AG08395 (cell line): ENCODE measurements at places on chromosomes 1 and 21.
A peak's percentile ranks its signal among the peaks of the same experiment; 100 is the strongest.

- no peak for DNase-seq
Observed at GRCh38 chr1:206986885-206987284, 16.6 kb upstream of the FCAMR start.

DNA sequence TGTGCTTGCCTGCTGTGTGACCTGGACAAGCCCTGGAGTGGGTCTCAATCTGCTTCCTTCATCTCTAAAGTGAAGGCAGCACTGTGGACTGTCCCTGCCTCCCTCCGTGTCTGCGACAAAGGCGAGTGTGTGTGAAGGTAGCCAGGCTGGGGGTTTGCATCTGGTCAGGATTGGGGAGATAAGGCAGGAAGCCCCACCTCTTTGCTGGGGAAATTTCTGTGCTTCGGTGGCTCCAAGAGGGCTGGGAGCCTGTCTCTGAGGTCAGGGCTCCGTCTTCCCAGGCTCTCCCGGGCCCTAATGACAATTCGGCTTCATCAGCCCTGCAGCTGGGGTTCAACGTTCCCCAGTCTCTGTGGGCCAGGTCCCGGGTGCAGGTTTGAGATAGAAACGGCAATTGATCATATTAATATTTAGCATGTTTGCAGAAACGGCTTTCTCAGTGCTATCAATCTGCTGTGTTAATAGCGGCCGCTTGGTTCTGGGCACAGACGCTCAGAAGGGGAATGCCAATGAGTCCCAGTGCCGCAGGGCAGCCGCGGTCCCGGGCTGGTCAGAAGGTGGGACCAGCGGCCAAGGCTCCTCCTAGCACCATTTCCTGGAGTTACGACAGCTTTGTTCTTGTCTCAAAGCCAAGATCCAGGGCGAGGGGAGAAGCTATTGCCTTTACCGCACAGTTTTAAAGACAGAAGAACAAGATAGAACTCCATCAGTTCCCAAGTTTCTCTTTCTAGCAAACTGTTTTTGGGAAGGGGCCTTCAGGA, 105.7 kb downstream of the PRDM16 start:
- peak; percentile 69 for DNase-seq

DNA sequence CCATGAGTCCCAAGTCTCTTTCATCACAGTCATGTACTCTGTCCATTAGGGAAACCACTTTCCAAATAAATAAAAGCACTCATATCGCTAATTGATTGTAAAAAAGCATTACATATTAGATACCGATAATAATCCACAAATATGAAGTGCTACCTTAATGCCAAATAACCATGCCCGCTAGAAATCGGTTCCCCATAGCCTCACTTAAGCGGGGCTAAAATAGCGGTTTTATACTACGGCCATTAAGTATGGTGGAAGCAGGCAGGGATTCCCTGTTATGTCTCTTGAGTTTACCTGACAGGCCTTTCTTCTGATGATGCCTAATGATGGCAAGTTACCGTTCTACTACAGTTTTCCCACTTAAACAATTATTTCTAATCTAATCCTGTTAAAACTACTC, 3.9 kb downstream of the ELK4 start:
- no peak for DNase-seq

- DNase-seq = no peak
Observed at GRCh38 chr1:244021427-244021826, 29.7 kb upstream of the ZBTB18 start.

GRCh38 chr21:44628707-44629391, 2.0 kb downstream of the KRTAP10-9 start:
- DNase-seq = no peak

DNA sequence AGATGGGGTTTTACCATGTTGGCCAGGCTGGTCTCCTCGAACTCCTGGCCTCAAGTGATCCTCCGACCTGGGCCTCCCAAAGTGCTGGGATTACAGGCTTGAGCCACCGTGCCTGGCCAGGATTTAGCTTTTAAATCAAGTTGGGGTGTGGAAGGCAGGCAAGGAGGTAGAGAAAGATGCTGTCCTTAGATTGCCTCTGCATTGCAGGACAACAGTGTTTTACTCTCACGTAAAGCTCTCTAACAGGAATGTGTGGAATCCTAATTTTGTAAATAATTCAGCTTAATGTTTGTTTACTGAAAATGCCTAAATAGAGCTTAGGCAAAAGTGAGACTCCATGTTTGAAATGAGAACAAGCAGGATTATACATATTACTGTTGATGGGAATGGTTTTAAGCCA, 29.5 kb upstream of the TGFB2 start:
- DNase-seq = no peak

DNA sequence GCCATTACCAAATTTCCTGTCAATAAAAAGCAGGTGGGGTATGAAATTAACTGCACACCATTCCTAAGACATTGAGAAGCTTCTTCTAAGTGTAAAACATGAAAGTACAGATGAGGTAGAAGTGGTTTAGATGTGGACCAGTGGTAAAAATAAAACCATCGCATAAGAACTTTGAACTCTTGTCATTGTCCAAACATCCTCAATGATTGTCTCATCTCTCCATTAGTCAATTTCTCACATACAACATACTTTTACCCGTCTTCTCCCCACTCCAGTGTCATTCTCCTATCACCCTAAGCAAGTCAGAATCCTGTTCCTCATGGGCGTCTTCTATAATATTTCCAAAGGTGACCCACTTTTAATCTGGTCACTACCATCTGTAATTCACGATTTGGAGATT, 24.3 kb upstream of the SLC19A2 start:
- no peak for DNase-seq

DNA sequence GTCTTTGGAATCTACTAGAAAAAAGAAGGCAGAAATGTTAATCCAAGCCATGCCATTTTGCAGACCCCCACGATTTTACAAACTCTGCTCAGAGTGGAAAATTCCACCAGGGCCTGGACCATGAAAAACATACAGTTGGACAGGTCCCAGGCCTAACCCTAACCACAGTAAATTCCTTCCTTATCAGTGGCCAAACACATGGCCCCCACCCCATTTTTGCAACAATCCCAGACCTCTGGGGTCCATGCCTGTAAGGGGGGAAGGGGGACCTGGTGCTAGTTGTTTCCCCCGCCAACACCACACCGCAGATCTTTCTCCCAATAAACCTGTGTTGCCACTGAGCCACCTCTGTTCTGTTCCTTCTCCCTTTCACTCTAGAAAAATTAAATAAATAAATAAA, 1352.7 kb downstream of the AMY1C start:
- no peak for DNase-seq

GRCh38 chr21:28885853-28886177, 106.9 kb downstream of the LTN1 start:
- peak; percentile 46 for DNase-seq

DNA sequence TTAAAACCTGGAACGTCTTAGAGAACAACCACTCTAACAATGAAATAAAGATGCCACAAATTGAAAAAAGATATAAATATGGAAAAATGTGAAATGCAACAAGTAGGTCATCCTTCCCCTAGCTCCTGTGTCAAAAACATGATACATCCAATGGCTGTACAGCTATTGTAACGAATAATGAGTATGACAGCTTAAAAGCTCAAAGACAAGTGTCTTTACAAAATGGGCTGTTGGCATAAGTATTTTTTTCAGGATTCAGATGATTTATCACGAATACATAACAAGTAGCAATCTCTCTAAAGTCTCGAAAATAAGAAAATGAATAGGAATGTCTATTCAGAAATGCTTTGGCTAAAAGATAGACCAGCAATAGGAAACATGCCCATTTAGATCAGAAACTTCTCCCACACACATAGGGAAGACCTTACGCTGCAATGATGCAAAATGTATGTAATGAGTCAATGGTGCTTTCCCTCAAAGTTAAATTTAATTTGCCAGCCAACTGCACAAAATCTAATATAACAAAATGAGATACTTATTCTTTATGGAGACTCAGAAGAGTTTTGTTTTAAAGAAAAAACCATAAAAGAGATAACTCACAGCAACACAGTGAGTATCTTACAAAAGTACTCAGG, 8.3 kb downstream of the TGFBR3 start:
- no peak for DNase-seq

DNA sequence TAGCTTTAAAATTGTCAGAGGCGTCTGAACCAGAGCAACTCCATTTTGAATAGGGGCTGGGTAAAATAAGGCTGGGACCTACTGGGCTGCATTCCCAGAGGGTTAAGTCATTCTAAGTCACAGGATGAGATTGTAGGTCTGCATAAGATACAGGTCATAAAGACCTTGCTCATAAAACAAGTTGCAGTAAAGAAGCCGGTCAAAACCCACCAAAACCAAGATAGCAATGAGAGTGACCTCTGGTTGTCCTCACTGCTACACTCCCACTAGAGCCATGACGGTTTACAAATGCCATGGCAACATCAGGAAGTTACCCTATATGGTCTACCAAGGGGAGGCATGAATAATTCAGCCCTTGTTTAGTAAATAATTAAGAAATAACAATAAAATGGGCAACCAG, 143.6 kb downstream of the GABPA start:
- DNase-seq = no peak

DNA sequence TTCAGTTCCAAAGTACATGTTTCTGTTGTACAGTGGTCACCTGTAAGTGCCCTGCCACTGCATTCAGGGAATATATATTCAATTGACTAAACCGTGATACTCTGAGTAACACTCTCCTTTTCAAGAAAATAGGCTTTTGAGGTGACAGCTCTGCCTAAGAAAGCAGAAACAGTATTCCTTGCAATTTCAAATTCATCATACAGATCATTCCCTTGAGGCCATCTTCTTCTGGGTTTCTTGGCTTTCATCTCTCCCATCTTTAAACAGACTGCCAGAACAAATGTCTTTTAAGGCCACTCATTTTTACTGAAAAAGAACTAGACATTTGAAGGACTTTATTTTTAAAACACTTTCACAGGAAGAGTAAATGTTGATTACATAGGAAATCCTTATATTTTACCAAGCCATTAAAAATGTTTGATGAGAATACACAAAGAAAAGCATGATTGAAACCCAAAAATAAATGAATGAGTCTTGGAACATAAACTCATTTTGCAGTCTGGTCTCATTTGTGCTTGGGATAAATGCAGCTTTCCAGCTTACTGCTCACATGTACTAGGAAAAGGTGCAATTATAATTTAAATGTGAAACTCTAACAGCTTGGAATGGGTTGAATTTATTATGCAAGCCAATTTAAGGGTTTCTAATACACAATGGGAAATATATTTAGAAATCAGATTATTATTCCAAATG, 34.7 kb downstream of the PLPPR5 start:
- no peak for DNase-seq

GRCh38 chr1:220894924-220895256, 15.6 kb downstream of the HLX start:
- DNase-seq = no peak

DNA sequence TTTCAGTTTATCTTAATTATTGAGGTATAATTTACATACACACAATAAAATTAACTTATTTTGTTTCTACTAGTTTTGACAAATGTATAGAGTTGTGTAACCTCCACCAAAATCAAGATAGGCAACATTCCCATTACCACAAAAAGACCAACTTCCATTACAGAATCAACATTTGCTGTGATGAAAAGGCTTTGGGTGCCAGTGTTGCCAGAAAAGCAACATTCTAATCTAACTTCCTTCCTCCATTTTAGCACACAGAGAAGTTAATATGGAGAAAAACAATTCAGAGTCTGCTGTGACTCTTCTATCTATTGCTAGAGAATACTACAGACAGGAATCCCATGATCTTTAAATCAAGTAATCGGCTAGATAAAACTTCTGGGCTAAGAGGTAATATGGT, 245.3 kb downstream of the RERE start:
- DNase-seq = no peak

DNA sequence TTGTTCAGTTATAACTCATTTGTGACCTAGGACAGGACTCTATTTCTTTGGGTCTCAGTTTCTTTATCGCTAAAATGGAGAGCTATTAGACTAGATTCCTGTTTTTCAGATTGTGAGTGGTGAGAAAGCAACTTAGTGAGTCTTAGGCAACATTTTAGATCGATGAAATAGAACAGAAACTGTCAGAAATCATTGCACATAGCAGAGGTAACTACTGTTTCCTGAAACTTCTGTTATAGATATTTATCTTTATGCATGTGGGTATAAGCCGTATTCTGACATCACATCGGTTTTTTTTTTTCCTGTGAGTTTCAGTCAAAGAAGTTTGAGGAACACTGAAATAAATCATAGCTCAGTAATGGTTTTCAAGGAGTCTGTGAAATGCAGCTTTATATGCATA, 42.1 kb upstream of the DNAJC6 start:
- DNase-seq = no peak

DNA sequence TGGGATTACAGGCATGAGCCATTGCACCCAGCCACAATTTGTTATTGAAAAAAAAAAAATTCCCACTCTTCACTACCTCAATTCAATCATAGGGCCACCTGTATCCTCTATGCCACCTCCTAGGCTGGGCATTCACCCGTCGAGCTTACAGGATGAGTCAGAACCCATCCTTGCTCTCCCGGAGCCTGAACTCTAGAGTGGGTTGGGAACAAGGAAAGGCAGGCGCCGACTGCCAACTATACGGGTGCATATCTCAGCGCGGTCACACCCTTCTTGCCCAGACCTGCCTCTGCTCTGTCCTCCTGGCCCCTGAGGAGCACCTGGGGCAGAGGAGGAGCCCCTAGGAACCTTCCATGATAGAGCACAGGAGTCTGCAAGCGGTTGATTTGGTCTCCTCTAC, 21.4 kb upstream of the LBR start:
- no peak for DNase-seq

DNA sequence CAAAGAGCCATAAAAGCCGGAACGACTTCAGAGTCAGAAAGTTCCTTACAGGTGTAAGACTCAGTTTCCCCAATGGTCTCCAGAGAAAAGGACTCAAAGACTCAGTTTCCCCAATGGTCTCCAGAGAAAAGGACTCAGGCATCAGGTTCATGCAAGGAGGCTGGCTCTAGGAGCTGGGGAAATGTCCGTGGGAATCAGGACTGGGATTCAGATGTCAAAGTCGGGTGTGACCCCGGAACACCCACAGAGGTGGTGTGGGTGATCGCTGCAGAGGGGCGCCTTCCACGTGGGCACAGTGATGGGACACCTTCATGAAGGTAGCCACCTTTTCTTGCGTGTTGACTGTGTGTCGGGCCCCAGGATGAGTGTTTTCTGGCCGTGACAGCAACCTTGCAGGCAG, 340.8 kb downstream of the NPHP4 start:
- no peak for DNase-seq

GRCh38 chr1:35178874-35179380, 14.0 kb downstream of the SFPQ start:
- DNase-seq = no peak

DNA sequence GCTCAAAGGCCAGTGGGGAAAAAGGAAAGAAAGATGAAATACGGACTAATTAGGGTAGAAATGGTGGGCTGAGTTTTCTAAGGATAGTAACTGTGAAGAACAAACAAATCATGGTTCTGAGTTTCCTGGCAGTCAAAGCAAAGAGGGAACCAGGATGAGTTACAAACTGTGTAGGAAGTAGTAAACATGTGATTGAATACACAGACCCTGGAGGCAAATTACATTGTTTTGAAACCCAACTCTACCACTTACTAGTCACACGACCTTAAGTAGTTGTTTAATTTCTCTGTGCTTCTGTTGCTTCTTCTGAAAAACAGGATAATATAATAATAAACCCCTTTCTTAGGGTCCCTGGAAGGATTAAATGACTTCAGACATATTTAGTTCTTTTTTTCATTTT, 11.2 kb upstream of the LUZP1 start:
- DNase-seq = no peak

- peak; percentile 81 for DNase-seq
Observed at GRCh38 chr1:32939655-32940371, 24.8 kb downstream of the RNF19B start.

- no peak for DNase-seq
Observed at GRCh38 chr21:41176846-41177245, 8.9 kb downstream of the BACE2 start.

- no peak for DNase-seq
Observed at GRCh38 chr1:246051909-246052518, 455.1 kb downstream of the SMYD3 start.
